ENCODE measurements at places on chromosomes 16 and 17.

- no peak overlapping the region for H3K27ac ChIP-seq
- no peak for DNase-seq
- H3K36me3 ChIP-seq, result no peaks in the 10 kb centered on the region
- H3K4me3 ChIP-seq, result no peak overlapping the region
- no peaks in the 10 kb centered on the region for H3K27me3 ChIP-seq
- peaks cover 3% of the 10 kb centered on the region for H3K4me1 ChIP-seq
These were observed 55.3 kb downstream of the RBFOX3 start for GRCh38 chr17:79555543-79555942.

- no peaks in the 10 kb centered on the region for H3K27me3 ChIP-seq
- no peaks in the 10 kb centered on the region for H3K4me1 ChIP-seq
- H3K36me3 ChIP-seq, result no peaks in the 10 kb centered on the region
- H3K4me3 ChIP-seq, result no peak overlapping the region
- DNase-seq, result no peak
These were observed 257.6 kb upstream of the HSBP1 start for GRCh38 chr16:83550183-83550569.

DNA sequence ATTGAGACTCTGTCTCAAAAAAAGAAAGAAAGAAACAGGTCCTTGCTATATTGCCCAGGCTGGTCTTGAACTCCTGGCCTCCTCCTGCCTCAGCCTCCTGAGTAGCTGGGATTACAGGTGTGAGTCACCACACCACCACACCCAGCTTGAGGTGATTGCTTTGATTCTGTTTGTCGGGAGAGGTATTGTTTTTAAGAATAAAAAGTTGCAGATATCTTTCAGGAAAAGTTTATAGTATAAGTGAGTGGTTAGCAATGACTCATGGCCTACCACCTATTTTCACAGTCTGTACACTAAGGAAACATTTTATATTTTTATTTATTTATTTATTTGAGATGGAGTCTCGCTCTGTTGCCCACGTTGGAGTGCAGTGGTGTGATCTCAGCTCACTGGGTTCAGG, 45.0 kb downstream of the RHOT1 start:
- H3K27ac ChIP-seq, result no peak overlapping the region
- no peak for DNase-seq
- H3K4me1 ChIP-seq, result no peaks in the 10 kb centered on the region
- H3K36me3 ChIP-seq, result peaks cover 6% of the 10 kb centered on the region
- H3K27me3 ChIP-seq, result no peaks in the 10 kb centered on the region

GRCh38 chr16:86510465-86511261, at the start of gene FOXF1:
Gene FOXF1, plus strand, starts transcription at chr16:86510527. Its CDS starts 43 bp downstream, at chr16:86510570.
- H3K4me1 ChIP-seq, result peaks cover 18% of the 10 kb centered on the region
- peak within 1 kb of the TSS; percentile 62 for H3K4me3 ChIP-seq
- H3K27me3 ChIP-seq, result peaks cover 98% of the 10 kb centered on the region
- peak within 1 kb of the TSS; percentile 81 for H3K27ac ChIP-seq
- peak; percentile 33 for DNase-seq

GRCh38 chr17:37447641-37448040, 41.0 kb downstream of the TADA2A start:
- no peaks in the 10 kb centered on the region for H3K4me1 ChIP-seq
- no peak overlapping the region for H3K27ac ChIP-seq

DNA sequence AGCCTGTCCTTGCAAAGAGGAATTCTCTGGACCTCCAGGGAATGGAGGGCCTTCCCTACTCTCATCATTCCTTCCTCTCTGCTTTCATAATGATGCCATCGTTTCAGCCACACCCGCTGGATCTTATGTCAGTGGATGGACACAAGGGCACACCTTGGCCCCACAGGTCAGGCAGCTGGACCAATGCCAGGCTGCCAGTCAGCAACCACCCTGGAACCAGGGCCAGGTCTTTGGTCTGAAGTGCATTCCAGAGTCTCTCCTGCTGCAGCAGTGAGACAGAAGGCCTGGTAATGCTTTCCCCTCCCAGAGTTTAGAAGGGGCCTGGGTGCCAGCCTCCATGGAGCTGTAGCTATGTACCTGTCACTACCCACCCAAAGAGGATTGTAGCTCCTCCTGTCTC, 7.4 kb downstream of the C1QL1 start:
- H3K4me3 ChIP-seq, result no peak overlapping the region
- no peaks in the 10 kb centered on the region for H3K36me3 ChIP-seq

GRCh38 chr16:84585886-84586285, 32.0 kb downstream of the COTL1 start:
- peaks cover 51% of the 10 kb centered on the region for H3K36me3 ChIP-seq
- H3K27me3 ChIP-seq, result no peaks in the 10 kb centered on the region
- DNase-seq, result no peak
- H3K4me1 ChIP-seq, result peaks cover 33% of the 10 kb centered on the region
- no peak overlapping the region for H3K4me3 ChIP-seq
- H3K27ac ChIP-seq, result no peak overlapping the region

GRCh38 chr17:51741458-51741857, 417.1 kb downstream of the CA10 start:
- peaks cover 3% of the 10 kb centered on the region for H3K27me3 ChIP-seq
- H3K27ac ChIP-seq, result no peak overlapping the region
- H3K36me3 ChIP-seq, result no peaks in the 10 kb centered on the region
- H3K4me3 ChIP-seq, result no peak overlapping the region

DNA sequence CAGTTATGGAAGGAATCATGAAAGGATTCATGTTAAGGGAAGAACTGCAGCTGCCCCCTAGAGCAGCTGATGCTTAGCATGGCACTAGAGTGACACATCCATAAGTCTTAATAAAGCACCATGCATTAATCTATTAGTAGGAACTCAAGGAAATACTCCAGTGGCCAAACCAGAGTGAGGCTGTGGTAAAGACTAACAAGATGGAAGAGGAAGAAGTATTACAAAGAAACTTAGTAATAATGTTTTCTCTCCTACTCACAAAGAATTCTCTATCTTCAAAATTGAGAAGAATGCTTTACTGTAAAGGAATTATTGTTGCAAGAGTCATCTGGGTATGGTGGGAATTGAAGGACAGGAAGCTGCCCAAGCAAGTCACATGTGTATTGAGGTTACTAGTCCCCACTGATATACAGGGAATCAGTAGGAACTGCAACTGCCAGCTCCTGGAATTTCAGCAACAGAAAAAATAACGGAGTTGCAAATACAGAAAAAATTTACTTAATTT, 29.9 kb upstream of the TOM1L1 start:
- H3K4me1 ChIP-seq, result no peaks in the 10 kb centered on the region
- no peak overlapping the region for H3K4me3 ChIP-seq
- H3K36me3 ChIP-seq, result no peaks in the 10 kb centered on the region
- no peak overlapping the region for H3K27ac ChIP-seq
- H3K27me3 ChIP-seq, result no peaks in the 10 kb centered on the region

DNA sequence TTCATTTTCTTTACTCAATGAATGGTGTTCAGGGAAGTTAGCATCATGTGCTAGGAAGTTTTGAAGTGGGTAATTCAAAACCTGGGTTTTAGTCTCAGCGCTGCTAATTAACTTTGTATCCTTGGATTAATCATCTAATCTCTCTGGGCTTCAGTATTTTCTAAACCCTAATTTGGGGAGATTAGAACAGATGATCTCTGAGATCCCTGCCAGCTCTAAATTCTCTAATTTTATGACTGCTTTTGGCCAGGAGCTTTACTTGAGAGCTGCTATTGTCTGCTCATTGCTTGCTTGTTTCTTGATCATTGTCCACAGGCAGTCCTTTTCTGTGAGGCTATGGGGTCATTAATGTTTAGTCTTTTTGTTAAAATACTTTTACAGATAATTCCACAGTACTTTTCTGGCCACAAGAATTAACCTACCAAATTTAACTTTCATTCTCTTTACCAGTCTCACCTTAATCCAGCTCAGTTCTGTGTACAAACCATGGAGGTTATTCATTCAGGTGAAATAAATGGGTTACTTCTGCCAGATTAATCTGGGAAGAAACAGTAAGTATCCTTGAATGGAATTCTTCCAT, 28.4 kb upstream of the VWA3A start:
- DNase-seq, result no peak
- no peak overlapping the region for H3K4me3 ChIP-seq
- H3K27ac ChIP-seq, result no peak overlapping the region
- no peaks in the 10 kb centered on the region for H3K4me1 ChIP-seq
- no peaks in the 10 kb centered on the region for H3K27me3 ChIP-seq
- peaks cover 8% of the 10 kb centered on the region for H3K36me3 ChIP-seq

GRCh38 chr17:5241861-5242671, 7.4 kb upstream of the SCIMP start:
- H3K4me1 ChIP-seq, result peaks cover 32% of the 10 kb centered on the region
- H3K36me3 ChIP-seq, result peaks cover 4% of the 10 kb centered on the region
- no peak for DNase-seq
- H3K27ac ChIP-seq, result peak overlapping the region; percentile 99

- peak overlapping the region; percentile 69 for H3K4me3 ChIP-seq
- H3K27me3 ChIP-seq, result peaks cover 64% of the 10 kb centered on the region
- DNase-seq, result no peak
- no peaks in the 10 kb centered on the region for H3K36me3 ChIP-seq
These were observed 14.8 kb upstream of the ZNF287 start for GRCh38 chr17:16583781-16584180.

- H3K27me3 ChIP-seq, result no peaks in the 10 kb centered on the region
- DNase-seq, result no peak
- H3K27ac ChIP-seq, result no peak overlapping the region
These were observed 240.5 kb downstream of the GSG1L start for GRCh38 chr16:27822996-27823395.

GRCh38 chr16:81734632-81735434, 44.3 kb upstream of the PLCG2 start:
- no peaks in the 10 kb centered on the region for H3K36me3 ChIP-seq
- H3K27ac ChIP-seq, result no peak overlapping the region
- H3K27me3 ChIP-seq, result peaks cover 17% of the 10 kb centered on the region

- H3K4me3 ChIP-seq, result no peak overlapping the region
- DNase-seq, result no peak
- H3K27me3 ChIP-seq, result no peaks in the 10 kb centered on the region
- no peak overlapping the region for H3K27ac ChIP-seq
These were observed 5.9 kb downstream of the SKA2 start for GRCh38 chr17:59149051-59149450.

DNA sequence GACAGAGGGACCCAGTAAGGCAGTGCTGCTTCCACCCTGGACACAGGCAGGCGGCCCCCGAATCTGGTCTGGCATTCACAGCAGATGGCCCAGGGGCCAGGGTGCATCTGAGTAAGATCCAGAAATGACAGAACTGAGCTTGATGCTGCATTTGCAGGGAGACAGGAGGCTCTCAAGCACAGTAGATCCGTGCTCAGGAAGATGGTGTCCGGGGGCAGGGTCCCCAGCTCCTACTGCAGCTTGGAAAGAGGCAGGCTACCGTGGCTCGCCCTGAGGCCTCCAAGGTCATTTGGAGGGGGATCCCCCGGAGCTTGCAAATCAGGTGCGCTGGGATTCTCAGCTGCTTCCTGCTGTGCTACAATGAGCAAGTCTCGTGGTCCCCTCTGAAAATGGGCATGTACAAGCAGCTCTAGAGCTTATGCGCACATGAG, 2.2 kb downstream of the C16orf95 start:
- H3K4me1 ChIP-seq, result peaks cover 23% of the 10 kb centered on the region
- peaks cover 4% of the 10 kb centered on the region for H3K27me3 ChIP-seq
- no peak for DNase-seq
- no peak overlapping the region for H3K27ac ChIP-seq
- no peak overlapping the region for H3K4me3 ChIP-seq
- peaks cover 10% of the 10 kb centered on the region for H3K36me3 ChIP-seq

- H3K4me3 ChIP-seq, result peak overlapping the region; percentile 53
- H3K27ac ChIP-seq, result peak overlapping the region; percentile 98
- H3K36me3 ChIP-seq, result peaks cover 53% of the 10 kb centered on the region
- H3K4me1 ChIP-seq, result peaks cover 77% of the 10 kb centered on the region
These were observed 114.5 kb upstream of the CHMP6 start for GRCh38 chr17:80876950-80877728.

DNA sequence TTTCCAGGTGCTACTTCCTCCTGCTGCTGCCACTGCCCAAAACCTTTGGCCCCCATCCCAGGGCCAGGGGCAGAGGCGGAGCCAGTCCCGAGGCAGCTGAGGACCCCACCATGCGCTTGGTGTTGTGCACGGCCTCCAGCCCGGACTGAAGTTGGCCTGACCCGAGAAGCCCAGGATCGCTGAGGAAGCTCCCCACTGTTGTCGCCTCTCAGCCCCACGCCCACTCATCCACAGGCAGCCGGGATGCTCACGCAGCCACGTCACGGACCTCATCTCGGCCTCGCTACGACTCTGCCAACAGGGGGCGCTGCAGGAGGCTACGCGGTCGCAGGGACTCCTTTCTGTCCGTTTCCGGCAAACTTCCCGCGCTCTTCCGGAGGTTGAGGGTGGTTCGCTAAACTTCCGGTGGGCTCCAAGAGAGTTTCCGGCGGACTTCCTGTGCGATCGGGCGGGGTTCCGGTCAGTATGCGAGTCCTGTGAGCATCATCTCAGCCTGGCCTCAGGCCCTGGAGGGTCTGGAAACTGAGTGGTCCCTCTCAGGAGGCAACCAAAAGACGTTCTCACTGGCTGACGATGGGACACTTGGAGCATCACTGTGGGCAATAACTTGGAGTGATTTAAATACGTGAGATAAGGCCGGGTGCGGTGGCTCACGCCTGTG, 12.4 kb downstream of the ZG16B start:
- no peaks in the 10 kb centered on the region for H3K36me3 ChIP-seq
- H3K27ac ChIP-seq, result peak overlapping the region; percentile 70

Data from activated naive CD4-positive, alpha-beta T cell treated with anti-CD3 and anti-CD28 coated beads, Interleukin-2, amount 10 ng/mL, durations not matched to agents 7 days and 5 days (primary cell).